T-helper 9 cell (primary cell): ENCODE measurements at places on chromosomes 11 and 22.

- DNase-seq = no peak
Measured at GRCh38 chr11:35820614-35821013, 123.2 kb upstream of the LDLRAD3 start.

DNA sequence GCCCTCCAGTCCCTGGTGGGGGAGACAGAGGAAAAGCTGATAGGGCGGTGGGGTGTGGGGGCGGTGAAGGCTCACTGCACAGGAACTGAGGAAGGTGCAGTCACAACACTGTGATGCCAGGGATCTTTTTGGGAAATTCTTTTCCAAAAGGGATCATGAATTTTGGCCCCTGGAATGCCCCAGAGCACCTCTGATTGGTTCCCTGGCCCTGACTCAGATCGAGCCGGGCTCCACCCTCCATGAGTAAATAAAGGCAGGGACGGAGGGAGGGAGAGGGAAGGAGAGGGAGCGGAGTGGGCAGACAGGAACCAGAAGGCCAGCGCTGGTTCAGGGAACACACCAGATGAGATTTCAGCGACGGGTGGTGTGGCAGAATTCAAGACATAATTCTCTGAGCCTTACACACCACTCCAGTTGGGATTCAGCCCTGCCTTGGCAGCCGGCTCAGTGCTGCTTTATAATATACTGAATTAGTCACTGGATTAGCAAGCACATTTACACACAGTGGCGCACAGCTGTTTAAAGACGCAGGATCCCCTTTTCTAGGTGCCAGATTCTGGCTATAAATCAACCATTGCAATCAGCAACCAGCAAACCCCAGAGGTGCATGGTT lies 80.3 kb downstream of the ETS1 start:
- no peak for DNase-seq

GRCh38 chr11:20020198-20020597 lies 140.1 kb downstream of the DBX1 start:
- DNase-seq = no peak

DNA sequence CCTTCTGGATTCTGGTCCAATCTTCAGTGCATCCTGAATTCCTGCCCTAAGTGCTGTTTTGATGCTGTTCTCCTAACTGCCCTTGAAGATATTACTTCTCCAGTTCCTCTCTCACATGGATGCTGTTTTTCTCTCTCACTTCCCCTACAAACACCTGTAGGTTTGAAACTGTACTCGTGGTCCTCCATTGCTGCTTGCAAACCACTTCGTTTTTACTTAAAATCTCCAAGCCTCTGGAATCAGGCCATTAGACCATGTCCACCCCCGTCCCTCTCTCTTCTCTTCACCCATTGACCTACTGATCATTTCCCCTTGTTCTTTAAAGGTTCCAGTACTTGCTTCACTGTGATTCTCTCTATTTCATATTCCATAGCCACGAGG lies 988.1 kb downstream of the NTM start:
- no peak for DNase-seq

GRCh38 chr11:76054330-76054729 lies 152.0 kb downstream of the WNT11 start:
- DNase-seq = no peak

DNA sequence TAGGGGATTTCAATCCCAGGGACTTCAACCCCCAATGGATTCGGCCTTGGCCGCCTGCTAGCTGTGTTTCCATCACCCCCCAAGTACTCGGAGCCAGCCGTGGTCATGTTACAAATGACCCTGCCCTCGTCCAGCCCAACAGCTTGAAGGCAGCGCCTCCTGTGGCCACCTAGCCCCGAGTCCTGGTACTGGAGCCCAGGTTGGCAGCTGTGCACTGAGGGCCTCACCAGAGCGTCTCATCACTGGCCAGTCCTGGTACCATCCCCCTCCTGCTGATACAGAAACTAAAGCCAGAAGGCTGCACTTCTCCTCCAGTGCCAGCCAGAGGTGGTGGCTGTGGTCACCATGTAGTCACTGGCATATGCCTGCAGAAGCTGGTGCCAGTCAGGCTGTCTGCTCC lies 44.9 kb upstream of the FADD start:
- DNase-seq = no peak

GRCh38 chr11:12239804-12240371 lies 129.5 kb downstream of the MICAL2 start:
- no peak for DNase-seq
